ENCODE measurements at places on chromosomes 13 and 19.

GRCh38 chr13:43785650-43786471 is 911 bp downstream of the ENOX1 start:
- no peak for DNase-seq

GRCh38 chr19:17121736-17122293 is 46.2 kb downstream of the MYO9B start:
- no peak for DNase-seq

GRCh38 chr19:40143612-40144011 is 47.6 kb upstream of the MAP3K10 start:
- no peak for DNase-seq

DNA sequence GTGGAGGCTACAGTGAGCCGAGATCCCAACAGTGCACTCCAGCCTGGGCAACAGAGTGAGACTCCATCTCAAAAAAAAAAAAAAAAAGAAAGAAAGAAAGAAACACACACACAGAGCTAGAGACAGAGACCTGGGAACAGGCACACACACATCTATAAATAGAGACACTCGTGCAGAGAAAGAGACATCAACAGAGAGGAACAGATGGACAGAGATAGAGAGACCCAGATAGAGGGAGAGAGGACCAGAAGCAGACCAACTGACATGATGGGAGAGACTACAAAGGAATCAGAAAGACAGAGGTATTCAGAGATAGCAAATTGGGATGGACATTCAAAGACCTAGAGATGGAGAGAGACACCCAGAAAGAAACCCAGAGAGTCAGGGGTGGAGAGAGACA is 2.1 kb upstream of the CA11 start:
- DNase-seq = no peak

DNA sequence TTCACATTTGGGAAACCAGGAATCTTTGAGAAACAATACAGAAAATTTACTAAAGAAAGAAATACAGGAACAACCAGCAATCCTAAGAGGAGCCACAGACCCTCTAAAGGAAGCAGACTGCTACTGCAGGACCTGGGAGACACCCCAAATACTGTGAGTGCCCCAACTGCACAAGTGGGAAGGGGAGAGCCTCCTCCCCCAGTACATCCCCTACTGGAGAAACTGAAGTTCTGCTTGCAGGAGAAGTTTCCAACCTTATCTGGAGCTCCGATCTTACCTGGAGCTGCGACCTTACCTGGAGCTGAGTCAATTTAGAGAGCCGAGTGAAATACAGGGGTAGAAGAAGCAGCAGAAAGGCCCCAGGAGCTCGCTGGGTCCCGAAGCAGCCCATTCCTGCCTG is 236.4 kb upstream of the SPRY2 start:
- DNase-seq = no peak

DNA sequence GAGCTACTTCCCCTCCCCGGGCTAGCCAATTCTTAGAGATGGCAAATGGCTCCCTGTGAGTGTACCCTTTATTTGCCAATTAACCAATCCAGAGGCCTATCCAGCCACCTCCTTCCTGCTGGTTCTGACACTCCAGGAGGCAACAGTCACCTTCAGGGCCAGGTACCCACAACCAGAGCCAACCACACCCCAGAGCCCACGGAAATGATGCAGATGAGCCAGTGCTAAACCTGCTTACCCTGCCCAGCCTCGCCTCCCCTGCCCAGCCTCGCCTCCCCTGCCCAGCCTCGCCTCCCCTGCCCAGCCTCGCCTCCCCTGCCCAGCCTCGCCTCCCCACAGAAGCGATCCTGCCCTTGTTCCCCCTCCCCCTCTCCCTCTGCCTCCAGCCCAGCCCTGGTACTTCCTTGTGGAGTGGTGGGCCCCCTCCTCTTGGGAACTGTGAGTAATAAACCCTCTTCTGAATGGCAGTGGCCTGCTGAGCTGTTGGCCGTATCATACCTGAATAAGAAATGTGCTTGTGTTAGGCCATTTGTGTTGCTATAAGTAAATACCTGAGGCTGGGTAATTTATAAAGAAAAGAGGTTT is 173.8 kb upstream of the RNF113B start:
- DNase-seq = no peak

DNA sequence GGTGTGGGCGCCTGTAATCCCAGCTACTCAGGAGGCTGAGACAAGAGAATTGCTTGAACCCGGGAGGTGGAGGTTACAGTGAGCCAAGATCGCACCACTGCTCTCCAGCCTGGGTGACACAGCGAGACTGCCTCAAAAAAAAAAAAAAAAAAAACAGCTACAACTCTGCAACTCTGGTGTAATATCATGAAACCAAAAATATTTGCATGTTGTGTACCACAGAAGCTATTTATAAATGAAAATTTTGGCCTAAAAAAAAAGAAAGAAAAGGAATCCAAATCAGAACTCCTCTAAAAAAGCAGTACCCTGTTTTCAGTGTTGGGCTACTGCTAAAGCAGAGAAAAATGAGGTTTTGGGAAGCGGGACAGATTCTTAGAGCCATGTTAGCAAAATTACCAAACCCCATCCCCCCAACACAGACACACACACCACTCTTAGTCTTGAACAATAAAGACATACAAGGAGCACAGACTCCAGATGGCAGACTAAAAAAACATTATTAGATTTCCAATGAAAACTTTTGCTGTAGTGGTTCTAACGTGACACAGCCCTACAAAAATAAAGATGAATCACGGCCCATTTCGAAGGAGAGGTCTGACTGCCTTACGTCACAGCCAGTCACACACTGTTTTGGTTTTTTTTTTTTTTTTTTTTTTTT is 51.5 kb downstream of the INSR start:
- no peak for DNase-seq

GRCh38 chr13:107545946-107546502 is 669.3 kb downstream of the LIG4 start:
- DNase-seq = no peak

- no peak for DNase-seq
Measured at GRCh38 chr13:46844431-46844830, 47.5 kb upstream of the ESD start.

DNA sequence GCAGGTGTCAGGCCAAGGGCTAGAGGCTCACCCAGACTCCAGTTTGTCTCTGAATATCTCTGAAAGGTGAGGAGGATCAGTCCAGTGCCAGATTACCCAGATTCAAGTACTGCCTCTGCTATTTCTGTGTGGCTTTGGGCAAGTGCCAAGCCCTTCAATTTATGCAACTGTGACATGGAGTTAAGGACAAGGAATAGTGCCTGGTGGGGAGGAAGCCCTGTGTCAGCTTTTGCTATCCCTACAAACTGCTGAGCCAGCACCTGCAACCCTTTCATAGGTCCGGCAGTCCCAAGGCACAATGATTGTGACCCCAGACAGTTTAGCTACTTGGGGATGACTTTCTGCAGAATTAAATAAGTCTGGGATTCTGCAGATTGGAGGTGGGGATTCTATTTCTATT is 123.0 kb downstream of the KL start:
- DNase-seq = no peak

- no peak for DNase-seq
Measured at GRCh38 chr13:59043016-59043415, 1120.7 kb downstream of the DIAPH3 start.

GRCh38 chr13:112530861-112531260 is 57.1 kb downstream of the TUBGCP3 start:
- no peak for DNase-seq

- no peak for DNase-seq
Measured at GRCh38 chr19:50520822-50521465, 7.2 kb upstream of the ASPDH start.

DNA sequence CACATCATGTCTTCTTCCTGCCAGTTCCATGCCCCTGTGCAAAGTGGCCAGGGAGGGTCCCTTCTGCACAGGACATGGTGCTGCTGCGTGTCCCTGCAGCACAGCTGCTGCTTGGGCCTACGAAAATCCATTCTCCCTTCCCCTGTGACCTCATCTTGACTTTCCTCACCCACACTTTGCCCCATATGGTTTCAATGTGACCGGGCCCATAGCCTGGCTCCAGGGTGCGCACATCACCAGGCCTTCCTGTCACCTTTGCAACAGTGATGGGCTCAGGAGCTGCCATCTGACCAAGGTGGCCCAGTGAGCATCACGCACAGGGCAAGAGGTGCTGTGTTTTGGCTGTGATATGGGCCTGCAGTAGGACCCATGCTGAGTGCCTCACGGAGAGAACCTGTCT is 10.8 kb downstream of the PPP1R12C start:
- no peak for DNase-seq

- DNase-seq = no peak
Measured at GRCh38 chr13:111503376-111503775, 182.9 kb downstream of the TEX29 start.

GRCh38 chr13:98103531-98103930 is 39.4 kb upstream of the FARP1 start:
- DNase-seq = no peak

- no peak for DNase-seq
Measured at GRCh38 chr19:23706657-23707056, 19.6 kb upstream of the ZNF675 start.

GRCh38 chr13:29849071-29849631 is 1.3 kb downstream of the UBL3 start:
- no peak for DNase-seq

- DNase-seq = no peak
Measured at GRCh38 chr13:62251734-62252133, 836.1 kb upstream of the PCDH20 start.

DNA sequence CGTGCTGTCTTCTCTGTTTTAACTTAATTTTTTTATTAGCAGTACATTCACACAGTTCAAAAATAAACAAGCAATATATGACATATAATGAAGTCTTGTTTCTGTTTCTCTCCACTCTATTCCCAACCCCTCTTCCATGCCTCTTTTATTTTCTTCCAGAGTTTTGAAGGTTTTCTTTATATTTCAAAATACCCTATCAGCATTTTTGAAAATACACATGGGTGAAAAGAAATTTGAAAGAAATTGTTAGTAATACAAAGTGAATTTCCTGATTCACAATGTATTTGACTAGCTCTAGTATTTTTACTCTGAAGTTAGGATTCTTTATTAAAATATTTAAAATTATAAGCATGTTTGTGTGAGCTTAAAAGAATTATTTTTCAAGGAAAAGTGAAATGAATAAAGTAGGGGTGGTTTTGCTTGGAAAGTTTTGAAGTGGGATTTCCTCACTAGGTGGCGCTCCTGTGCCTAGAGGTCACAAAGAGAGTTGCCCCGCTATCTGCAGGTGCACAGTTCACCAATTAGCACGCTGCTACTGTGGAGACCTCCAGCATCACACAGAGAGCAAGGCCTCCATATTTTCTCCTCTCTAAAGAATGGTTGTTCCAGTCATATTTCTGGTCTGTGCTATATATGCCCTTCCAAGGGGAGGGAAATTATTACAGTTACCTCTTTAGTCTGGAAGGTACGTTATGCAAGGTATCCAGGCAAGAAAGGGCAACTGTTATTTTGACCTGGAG is 37.6 kb downstream of the SOX21 start:
- DNase-seq = peak; percentile 8

GRCh38 chr13:75641026-75641425 is 4.9 kb downstream of the LMO7 start:
- no peak for DNase-seq

GRCh38 chr13:100451923-100452322 is 136.7 kb downstream of the GGACT start:
- no peak for DNase-seq

GRCh38 chr13:50467156-50468110 is 376.1 kb downstream of the DLEU7 start:
- DNase-seq = no peak

DNA sequence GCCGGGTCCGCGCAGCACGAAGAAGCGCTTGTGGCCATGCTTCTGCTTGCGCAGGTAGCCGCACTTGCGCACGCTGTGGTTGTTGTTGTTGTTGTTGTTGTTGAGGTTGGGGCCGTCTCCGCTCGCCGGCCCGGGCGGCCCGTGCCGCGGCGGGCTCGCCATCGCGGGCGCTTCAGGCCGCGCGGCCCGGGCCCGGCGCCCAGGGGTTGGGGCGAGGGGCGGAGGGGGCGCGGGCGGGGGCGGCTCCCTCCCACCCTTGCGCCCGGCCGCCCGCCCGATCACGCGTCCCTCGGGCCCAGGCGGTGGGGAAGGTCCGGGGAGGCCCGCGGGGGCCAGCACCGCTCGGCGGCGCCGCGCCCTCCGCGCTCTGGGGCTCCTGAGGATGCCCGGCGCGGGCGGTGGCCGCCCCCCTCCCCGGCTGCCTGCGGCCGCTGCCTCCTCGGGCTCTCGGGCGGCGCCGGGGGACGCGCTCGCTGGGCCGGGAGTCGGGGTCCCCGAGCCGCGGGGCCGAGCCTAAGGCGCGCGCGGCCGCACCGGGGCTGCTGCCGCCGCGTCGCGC is 412 bp downstream of the IRS2 start:
- DNase-seq = no peak

DNA sequence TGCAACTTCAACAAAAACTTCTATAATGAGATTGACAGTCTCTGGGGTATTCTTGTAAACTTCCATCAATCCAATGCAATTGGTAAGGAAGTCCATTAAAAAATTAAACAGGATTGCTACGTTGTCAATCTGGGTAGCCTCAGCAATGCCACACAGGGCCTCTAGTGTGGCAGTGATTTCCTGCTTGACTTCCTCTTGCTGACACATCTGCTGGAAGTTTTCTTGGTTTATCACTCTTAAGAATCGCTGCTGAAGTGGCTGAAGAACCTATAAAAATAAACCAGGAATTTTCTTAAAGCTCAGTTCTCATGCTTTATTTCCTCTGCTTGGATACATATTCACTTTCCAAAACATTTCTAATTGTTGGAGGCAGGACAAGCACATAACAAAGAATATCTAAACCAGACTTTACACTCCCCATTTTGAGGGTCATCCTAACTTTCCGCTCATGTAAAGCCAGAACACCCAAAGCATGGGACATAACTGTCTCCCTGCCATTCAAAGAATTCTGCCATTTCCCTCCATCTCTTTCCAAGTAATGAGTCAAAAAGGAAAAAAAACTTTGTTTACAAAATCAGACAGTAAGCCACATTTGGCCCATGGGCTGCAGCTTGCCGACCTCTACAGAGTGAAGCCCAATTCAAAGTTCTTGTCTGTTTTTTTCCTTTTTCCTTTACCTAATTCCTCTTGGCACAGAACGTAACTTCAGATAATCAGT is 23.2 kb upstream of the EEF1AKMT1 start:
- DNase-seq = no peak

DNA sequence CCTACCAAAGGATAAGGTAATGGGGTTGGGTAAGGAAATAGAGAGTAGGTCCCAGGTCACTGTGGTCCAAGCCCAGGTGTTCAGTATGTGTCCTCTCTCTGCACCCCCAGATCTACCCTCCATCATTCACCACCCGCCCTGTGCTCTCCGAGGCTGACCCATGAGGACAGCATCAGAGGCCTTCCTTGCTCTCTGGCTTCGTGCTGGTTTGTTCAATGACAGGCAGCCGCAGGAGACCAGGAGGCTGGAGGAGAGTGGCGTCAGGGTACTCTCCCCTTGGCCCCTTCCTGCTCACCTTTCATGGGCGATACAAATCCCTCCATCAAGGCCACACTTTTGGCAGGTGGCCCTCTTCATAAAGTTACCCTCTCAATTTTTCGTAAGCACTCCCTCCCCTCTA is 1.7 kb downstream of the TUBA3C start:
- DNase-seq = no peak

- peak; percentile 17 for DNase-seq
Measured at GRCh38 chr19:50266896-50267295, 62.3 kb downstream of the KCNC3 start.

- no peak for DNase-seq
Measured at GRCh38 chr13:114107686-114108081, 24.7 kb downstream of the RASA3 start.
